ENCODE measurements at places on chromosomes 1 and 21.
A peak's percentile ranks its signal among the peaks of the same experiment; 100 is the strongest.

- no peak overlapping the region for H3K4me3 ChIP-seq
- no peaks in the 10 kb centered on the region for H3K27me3 ChIP-seq
- no peak for DNase-seq
- H3K4me1 ChIP-seq: peaks cover 2% of the 10 kb centered on the region
- no peaks in the 10 kb centered on the region for H3K36me3 ChIP-seq
Observed at GRCh38 chr1:78987042-78987441, 19.5 kb downstream of the ADGRL4 start.

GRCh38 chr1:21254335-21254951, 35.8 kb downstream of the ECE1 start:
- no peak overlapping the region for H3K4me3 ChIP-seq
- peaks cover 29% of the 10 kb centered on the region for H3K36me3 ChIP-seq
- peak overlapping the region; percentile 71 for H3K27ac ChIP-seq
- H3K4me1 ChIP-seq: peaks cover 26% of the 10 kb centered on the region
- no peaks in the 10 kb centered on the region for H3K27me3 ChIP-seq
- no peak for DNase-seq

GRCh38 chr1:30742963-30743559, 14.5 kb downstream of the LAPTM5 start:
- no peak overlapping the region for H3K4me3 ChIP-seq
- no peak overlapping the region for H3K27ac ChIP-seq
- no peaks in the 10 kb centered on the region for H3K36me3 ChIP-seq
- no peak for DNase-seq
- H3K4me1 ChIP-seq: peaks cover 5% of the 10 kb centered on the region
- peaks cover 18% of the 10 kb centered on the region for H3K27me3 ChIP-seq

DNA sequence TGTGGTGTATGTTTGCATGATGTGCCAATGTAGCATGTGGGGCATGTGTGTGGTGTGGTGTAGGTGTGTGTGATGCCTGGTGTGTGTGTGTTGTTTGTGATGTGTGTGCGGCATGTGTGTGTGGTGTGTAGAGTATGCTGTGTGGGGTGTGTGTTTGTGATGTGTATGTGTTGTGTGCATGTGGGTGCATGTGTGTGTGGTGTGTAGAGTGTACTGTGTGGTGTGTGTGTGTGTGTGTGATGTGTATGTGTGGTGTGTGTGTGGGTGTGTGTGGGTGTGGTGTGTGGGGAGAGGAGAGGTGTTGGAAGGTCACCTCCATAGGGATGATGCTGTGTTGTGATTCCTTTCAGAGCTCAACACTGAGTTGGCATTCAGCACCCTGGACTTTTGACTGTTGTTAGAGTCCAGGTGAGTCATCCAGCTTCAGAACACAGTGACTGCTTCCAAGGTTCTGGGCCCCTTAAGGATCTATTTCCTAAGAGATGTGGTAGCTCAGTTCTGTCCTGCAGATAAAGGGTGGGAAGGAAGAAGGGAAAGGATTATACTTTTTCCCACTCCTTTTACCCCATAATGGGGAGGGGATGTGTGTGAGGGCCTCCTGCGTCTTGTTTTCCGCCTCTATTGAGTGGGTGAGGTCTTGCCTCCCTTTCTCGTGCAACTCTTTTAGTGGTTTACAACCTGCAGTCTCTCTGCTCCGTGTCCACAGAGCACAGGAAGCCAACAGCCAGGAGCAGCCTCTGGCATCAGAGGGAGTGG, 47.6 kb downstream of the RHOU start:
- DNase-seq: no peak
- peaks cover 9% of the 10 kb centered on the region for H3K4me1 ChIP-seq
- no peak overlapping the region for H3K27ac ChIP-seq
- no peaks in the 10 kb centered on the region for H3K36me3 ChIP-seq
- H3K27me3 ChIP-seq: peaks cover under 1% of the 10 kb centered on the region
- H3K4me3 ChIP-seq: peak overlapping the region; percentile 3

- H3K4me1 ChIP-seq: no peaks in the 10 kb centered on the region
- H3K4me3 ChIP-seq: no peak overlapping the region
- peaks cover 7% of the 10 kb centered on the region for H3K27me3 ChIP-seq
- H3K36me3 ChIP-seq: peaks cover 9% of the 10 kb centered on the region
Observed at GRCh38 chr21:31103571-31104265, 65.4 kb upstream of the KRTAP19-8 start.

DNA sequence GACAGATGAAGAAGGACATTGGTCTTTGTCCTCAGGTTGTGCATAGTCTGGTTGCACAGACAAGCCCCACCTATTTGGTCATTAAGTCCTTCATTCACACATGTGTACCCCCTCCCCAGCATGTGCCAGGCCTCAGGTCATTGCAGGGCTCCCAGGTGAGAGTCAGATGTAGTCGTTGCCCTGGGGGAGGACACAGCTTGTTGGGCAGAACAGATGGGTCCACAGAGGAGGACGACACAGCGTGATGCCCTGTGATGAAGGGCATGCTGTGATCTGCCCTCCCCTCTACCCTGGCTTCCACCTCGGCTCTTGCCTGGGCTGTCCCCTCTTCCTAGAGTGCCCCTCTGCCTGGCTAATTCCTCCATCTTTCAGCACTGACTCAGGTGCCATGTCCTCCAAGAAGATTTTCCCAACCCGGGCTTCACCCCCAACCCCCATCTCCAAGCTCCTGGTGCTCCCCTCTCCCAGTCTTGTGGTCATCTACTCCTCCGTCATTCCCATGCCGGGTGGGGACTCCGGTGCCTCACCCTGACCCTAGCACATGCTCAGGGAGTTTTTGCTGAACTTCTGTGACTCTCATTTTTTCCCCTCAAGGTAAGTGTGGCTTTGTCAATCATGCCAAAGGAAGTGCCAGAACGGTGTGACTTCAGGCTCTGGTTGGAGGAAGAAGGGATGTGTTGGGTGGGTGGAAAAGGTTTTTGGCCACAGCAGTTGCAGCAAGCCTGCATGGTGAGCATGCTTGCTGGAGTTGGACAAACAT, 220.5 kb downstream of the FOXD2 start:
- no peak for DNase-seq
- H3K4me3 ChIP-seq: no peak overlapping the region
- no peak overlapping the region for H3K27ac ChIP-seq
- peaks cover 50% of the 10 kb centered on the region for H3K27me3 ChIP-seq

- peaks cover 5% of the 10 kb centered on the region for H3K4me1 ChIP-seq
- H3K27me3 ChIP-seq: no peaks in the 10 kb centered on the region
- H3K36me3 ChIP-seq: peaks cover 32% of the 10 kb centered on the region
Observed at GRCh38 chr1:92587445-92587844, 100.7 kb upstream of the GFI1 start.

- DNase-seq: no peak
- peaks cover 4% of the 10 kb centered on the region for H3K36me3 ChIP-seq
- no peak overlapping the region for H3K4me3 ChIP-seq
- H3K27me3 ChIP-seq: no peaks in the 10 kb centered on the region
- H3K27ac ChIP-seq: no peak overlapping the region
Observed at GRCh38 chr1:92754000-92754718, 30.7 kb downstream of the EVI5 start.

- no peak overlapping the region for H3K4me3 ChIP-seq
- DNase-seq: no peak
- no peak overlapping the region for H3K27ac ChIP-seq
- H3K36me3 ChIP-seq: no peaks in the 10 kb centered on the region
Observed at GRCh38 chr1:112370996-112371395, 25.0 kb upstream of the CTTNBP2NL start.

DNA sequence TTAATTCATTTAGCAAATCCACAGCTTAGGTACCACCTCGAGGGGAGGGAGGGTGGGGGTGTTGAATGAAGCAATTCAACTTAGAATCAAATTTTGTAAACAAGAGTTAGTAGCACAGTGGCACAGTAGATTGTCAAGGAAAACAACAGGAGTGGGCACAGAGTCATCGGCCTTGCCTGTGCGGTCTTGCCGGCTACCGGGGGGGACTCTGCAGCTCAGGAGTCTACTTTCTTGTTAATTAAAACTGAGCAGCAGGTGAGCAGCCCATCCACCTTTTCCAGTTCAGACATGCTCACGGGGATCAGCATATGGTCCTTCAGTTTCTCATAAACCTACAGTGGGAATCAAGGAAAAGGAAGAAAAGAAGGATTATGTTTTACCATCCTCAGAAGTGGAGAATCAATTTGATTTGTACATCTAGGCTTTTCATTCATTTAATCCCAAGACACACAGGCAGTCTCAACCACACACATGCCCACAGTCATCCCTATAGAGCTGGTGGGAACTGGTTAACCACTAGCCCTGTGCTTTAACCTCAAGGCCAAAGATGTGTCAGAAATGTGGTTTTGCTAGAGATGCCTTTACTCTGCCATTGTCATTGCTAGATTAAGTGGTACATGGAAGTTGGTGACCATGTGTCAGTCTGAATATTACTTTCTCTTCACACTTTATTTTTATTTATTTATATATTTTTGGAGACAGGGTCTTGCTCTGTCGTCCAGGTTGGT, 45.0 kb upstream of the BCL10 start:
- no peak overlapping the region for H3K4me3 ChIP-seq
- peaks cover under 1% of the 10 kb centered on the region for H3K4me1 ChIP-seq
- no peak overlapping the region for H3K27ac ChIP-seq
